ENCODE measurements at places on chromosomes 3 and 15.
A peak's percentile ranks its signal among the peaks of the same experiment; 100 is the strongest.

GRCh38 chr3:194494951-194495374 is 8.2 kb upstream of the ATP13A3 start:
- no peak for DNase-seq

- DNase-seq, result peak; percentile 92
Observed at GRCh38 chr15:72758182-72758581, 25.4 kb downstream of the ADPGK start.

DNA sequence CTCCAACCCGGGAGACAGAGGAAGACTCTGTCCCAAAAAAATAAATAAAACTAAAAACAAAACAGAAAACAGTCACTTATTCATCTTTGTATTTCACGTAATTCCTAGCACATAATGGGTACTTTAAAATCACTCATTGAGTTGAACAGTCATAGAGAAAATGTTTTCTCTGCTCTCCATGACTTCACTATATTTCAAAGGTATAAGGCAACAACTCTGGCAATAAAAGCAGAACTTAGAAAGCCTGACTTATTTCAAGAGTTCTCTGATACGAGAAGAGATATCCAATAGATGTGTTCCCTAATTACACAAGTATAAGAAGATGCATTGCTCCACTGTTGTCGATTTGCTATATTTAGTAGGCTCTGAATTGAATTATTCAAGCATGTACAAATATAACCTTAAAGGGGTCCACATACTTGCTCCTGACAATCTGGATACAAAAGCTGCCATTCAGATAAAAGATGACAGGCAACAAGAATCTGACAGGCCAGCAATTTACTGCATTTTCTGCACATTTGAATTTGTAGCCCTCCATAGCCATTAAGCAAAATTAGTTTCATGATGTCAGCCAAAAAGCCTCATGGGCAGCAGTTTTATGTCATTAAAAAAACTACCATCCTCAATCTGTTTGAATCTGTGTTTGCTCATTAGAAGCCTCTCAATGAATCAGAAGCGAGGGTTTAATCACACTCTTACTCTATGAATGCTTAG is 47.9 kb downstream of the PEAK1 start:
- no peak for DNase-seq

- DNase-seq, result no peak
Observed at GRCh38 chr3:13574083-13574797, 25.3 kb downstream of the FBLN2 start.

DNA sequence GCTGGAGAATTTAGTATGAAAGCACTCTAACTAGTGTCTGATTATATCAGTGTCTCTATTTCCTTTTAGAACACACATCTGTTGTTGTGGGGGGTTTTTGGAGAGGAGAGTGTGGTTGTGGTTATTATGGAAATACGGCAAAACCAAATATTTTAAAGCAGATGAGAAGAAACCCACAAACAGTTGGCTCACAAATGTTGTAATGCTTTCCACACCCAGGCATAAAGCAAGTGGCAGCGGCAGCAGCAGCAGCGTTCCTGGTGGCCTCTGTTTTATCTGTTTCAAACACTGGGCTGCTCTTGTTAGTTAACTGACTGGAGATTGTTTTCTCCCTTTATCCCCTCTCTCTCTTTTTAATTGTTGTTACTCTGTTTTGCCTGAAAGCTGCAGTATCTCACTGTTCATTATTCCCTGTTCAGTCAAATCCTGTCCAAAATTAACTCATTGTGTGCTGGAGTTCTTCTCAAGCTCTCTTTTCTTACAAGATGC is 1045.5 kb upstream of the NR2F2 start:
- peak; percentile 79 for DNase-seq

DNA sequence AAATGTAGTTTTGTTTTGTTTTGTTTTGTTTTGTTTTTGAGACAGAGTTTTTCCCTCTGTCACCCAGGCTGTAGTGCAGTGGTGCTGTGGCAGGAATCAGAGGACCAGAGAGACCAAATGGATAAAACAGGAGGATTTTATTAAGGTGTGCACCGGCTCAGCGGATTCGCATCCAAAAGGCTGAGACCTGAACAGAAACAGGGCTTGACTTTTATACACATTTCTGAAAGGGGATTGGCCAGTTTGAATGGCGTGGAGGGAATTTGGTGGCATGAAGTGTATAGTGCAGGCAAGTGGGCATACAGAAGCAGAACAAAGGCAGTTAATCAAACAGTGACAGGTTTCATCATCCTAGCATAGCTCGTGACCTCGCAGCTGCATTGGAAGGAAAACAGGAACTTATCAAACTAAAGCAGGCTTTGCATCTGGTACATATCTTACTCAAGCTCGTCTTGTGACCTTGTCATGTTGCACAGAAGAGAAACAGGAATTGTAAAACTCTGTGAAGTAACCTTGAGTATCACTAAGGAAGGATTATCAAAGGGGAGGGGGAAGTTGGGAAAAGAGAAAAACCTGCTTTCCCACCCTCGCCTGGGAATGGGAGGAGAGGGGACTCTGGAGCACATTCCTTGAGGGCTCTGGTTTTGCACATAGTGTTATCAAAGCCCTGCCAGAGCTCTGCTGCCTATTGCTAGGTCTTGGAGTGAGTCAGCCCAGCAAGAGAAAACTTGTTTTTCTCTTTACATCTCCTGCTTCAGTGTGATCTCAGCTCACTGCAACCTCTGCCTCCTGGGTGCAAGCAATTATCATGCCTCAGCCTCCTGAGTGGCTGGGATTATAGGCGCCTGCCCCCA is 38.5 kb downstream of the C3orf62 start:
- peak; percentile 92 for DNase-seq

- peak; percentile 97 for DNase-seq
Observed at GRCh38 chr3:30232142-30232541, 374.3 kb upstream of the TGFBR2 start.

DNA sequence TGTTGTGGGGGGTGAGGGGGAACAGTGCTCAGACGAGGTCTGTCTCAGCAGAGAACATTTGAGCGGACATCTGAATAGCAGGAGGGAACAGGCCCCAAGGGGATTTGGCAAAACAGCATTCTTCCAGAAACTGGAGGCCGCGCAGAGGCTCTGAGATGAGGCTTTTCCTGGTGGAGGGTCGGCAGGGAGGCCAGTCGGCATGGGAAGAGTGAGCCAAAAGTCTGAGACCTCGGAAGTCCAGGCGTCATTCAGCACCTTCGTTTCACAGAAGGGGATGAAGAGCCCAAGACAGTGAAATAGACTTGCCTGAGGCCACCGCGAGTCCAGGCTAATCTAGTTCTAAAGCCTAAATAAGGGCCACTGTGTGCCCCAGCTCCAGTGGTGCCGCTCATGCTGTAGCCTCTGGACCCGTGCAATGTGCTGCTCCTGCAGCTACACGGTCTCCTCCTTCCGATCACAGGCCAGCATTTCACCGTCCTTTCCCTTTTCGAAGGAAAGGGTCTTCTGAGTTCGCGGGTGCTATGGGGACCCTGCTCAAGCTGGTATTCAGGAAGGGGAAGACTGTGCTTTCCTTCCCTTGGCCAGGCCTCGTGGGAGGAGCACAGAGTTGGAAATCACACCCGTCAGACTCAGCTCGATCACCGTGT is 24.4 kb downstream of the LSM3 start:
- no peak for DNase-seq

DNA sequence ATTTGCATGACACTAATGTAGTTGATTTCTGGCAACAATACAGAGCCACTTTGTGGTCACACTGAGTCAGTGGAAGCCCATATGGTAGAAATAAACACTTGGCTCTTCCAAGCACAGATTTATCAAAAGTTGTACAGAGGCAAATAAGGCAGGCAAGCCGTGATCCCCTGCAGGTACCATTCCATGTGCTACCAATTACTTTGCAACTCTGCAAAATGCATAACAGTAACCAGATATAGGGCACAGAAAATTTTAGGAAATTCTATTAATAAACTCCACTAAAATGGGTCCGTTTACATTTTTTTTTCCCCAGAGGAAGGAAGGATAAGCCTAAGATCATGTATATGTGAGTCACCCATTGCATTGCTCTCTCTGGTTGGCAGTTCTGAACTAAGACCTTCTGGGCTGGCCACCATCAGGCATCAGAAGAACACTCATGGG is 103.1 kb upstream of the PTX3 start:
- DNase-seq, result peak; percentile 82

GRCh38 chr3:196471551-196471950 is 32.0 kb downstream of the RNF168 start:
- DNase-seq, result peak; percentile 60

DNA sequence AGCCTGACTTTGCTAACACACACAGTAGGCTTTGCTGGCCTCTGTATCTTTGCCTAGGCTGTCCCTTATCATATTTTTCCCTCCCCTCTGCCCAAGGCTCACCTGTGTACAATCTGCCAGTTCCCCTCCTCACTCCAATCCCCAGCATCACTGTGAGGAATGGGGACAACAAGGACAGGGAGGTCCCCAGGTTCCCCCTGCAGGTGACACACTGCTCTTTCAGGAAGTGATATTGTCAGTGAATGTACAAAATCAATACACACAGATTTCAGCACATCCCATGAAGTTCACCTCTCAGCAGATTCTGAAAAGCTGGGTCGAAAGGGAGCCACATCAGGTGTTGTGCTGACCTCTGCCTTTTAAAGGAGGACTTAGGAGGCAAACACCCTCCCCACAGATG is 177.5 kb downstream of the RAB11A start:
- no peak for DNase-seq

DNA sequence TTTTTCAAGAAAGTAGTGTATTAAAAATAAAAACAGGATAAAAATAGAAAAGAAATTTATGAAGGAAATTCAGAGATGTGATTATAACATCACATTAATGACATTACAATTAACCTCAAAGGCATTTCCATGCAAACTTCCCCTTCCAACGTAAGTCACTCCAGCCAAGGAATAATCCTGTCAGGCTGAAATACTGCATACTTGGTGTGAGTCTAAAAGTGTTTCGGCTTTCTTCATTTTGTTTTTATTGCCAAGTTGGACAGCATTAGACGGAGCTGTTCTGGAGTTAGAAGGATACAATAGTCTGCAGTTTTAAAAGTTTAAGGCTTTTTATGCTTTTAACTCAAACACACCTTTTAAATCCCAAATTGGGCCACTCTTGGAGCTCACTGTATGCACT is 435.0 kb downstream of the MECOM start:
- no peak for DNase-seq

Data from iris pigment epithelial cell (primary cell).